H4 (cell line): ENCODE measurements at places on chromosomes 16 and 17. TPM values are rescaled to one million over a fixed set of nuclear protein-coding genes. Genes with fewer than 3 reads are reported as not detected.
A peak's percentile ranks its signal among the peaks of the same experiment; 100 is the strongest.

- DNase-seq = no peak
Observed at GRCh38 chr17:67759355-67760171, 41.8 kb downstream of the NOL11 start.

DNA sequence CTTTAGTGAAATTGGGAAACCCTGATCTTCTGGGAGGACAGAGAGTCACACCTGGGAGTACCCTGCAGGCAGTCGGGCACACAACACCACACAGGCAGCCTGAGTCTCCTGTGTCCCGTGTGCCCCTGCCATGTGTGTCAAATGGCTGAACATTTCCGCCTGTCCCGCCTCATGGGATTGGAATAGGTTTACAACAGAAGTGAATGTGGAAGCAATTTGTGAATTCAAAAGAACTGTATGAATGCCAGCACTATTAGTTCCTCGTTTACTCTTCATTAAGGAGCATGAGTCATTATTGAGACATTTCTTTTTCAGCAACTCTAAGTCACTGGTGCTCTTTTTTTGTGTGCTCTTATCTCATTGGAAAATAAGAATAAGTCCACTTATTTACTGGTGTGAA is 226.5 kb downstream of the PMP22 start:
- peak; percentile 11 for DNase-seq

DNA sequence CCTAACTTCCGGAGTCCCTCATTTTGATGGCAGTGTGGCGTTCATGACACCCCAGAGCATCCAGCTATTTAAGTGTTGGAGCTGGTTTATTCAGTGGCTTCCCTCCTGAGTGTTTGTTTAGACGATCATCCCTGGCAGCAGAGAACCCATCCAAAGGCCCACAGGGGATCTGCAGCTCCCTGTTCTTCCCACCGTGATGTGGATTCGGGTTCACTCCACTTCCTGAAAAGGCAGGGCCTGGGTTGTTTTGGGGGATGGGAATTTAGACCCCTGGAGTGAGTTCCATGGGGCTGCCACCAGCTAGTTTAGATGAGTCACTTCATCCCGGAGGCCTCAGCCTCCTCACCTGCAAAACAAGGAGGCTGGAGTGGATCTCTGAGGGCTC is 2.3 kb downstream of the KSR1 start:
- DNase-seq = no peak

DNA sequence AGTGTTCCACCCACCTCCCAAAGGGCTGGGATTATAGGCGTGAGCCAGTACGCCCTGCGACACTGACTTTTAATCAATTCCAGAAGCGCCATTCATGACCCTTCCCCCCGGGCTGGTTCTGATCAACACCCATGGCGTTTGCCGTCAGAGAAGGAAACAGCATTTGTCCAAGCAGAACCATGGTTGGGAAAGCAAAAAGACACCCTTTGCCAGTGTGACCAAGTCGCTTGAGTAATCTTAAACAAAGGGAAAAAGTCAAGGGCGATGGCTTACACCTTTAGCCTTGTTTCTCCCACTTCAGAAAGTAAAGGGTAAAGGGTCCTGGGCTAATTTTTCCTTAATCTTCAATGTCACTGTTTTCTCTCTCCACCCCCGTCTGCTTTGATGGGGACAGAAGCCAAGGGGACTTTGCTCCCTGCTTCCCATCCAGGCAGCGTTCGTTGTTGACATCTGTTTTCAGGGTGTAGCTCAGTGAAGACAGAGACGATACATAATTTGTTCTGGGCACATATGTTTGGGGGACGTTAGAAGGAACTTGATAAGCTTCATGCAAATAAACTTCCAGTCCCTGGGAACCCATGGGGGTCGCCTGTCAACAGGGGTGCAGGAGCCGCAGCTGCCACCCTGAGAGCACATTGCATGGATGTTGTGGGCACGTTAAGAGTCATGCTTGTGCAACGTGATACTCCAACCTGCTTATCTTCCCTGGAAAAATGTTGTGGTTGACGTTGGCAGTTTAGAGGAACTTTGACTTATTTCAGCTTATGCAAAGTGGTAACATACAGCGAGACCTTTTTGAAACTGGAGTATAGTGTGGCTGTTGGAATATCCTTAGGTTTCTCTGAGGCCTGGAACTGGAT is 50.6 kb upstream of the TANGO6 start:
- DNase-seq = peak; percentile 86

GRCh38 chr16:78552106-78552675 is 452.7 kb downstream of the WWOX start:
- no peak for DNase-seq

GRCh38 chr16:10517868-10518267 is 62.5 kb downstream of the EMP2 start:
- no peak for DNase-seq

- no peak for DNase-seq
Observed at GRCh38 chr17:78537217-78537860, 39.9 kb downstream of the DNAH17 start.

DNA sequence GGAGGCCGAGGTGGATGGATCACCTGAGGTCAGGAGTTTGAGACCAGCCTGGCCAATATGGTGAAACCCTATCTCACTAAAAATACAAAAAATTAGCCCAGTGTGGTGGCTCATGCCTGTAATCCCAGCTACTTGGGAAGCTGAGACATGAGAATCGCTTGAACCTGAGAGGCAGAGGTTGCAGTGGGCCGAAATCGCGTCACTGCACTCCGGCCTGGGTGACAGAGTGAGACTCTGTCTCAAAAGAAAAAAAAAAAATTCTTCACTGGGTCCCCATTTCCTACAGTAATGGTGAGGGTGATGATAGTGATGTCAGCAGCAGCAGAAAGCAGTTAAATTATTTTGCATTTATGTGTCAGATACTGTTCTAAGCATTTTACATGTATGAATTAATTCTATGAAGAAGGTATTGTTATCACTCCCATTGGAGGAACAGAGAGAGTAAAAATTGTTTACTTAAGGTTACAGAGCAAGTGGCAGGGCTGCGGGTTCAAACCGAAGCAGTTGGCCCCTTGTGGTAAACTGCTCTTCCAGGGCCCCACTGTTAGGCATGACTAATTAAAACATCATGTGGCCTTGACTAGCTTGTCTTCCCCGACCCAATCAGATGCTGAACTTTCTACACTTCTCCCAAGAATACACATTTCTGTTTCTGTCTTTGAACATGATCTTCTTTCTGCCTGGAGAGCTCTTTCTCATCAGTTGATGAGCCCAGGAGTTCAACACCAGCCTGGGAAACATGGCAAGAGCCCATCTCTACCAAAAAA is 45.8 kb downstream of the STAT3 start:
- DNase-seq = peak; percentile 54

GRCh38 chr16:27620541-27620940 is 70.6 kb downstream of the KATNIP start:
- DNase-seq = no peak

- DNase-seq = peak; percentile 91
Observed at GRCh38 chr16:85767531-85767930, 16.6 kb upstream of the C16orf74 start.

GRCh38 chr16:10927497-10928112 is 14.7 kb downstream of the DEXI start:
- DNase-seq = no peak

DNA sequence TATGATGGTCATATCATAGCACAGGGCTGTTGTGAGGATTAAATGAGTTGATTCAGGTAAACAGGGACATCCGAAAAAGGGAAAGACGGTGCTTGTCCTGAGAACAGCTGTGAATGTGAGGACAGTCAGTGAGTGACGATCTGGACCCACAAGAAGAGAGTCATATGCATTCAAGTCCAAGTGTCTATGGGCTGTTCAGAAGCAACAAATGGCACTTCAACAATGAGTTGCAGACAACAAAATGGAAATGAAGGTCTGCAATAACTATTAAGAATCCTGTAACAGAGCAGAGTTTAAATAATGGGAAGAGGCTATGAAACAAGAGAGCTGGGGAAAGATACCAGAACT is 100.3 kb downstream of the ADCY9 start:
- no peak for DNase-seq

GRCh38 chr16:3780570-3780969 is 63.2 kb upstream of the TRAP1 start:
- DNase-seq = peak; percentile 13

- peak; percentile 24 for DNase-seq
Observed at GRCh38 chr16:17194190-17194780, 276.5 kb downstream of the XYLT1 start.

GRCh38 chr16:87762620-87763019 is 3.2 kb downstream of the KLHDC4 start:
- DNase-seq = no peak

- DNase-seq = peak; percentile 6
Observed at GRCh38 chr16:24440306-24440705, 99.1 kb upstream of the RBBP6 start.

DNA sequence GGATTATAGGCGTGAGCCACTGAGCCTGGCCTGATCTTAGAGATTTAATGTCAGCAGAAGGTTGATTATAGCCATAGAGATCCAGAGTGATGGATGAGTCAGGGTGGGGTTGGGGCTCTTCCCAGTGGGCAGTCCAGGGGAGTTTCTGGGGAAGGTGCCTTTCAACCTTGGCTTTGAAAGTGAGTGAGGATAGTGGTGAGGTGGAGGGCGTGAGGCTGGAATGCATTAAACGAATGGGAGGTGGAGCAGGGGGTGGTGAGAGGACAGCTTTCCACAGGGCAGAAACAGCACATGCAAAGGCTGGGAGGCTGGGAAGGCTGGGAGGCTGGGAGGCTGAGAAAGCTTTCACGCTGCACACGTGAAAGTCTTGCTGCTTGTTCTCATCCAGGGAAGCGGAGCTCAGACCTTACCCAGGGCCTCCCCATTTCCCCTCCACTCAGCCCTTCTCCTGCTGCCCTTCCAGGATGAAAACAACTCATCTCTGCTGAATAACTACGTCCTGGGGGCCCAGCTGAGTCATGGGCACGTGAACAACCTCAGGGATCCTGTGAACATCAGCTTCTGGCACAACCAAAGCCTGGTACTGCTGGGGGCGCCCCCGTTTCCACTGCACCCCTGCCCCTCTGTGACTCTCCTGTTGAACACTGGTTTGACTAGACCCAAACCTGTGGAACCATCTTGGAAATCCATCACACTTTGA is 22.3 kb downstream of the ADGRG5 start:
- peak; percentile 25 for DNase-seq

DNA sequence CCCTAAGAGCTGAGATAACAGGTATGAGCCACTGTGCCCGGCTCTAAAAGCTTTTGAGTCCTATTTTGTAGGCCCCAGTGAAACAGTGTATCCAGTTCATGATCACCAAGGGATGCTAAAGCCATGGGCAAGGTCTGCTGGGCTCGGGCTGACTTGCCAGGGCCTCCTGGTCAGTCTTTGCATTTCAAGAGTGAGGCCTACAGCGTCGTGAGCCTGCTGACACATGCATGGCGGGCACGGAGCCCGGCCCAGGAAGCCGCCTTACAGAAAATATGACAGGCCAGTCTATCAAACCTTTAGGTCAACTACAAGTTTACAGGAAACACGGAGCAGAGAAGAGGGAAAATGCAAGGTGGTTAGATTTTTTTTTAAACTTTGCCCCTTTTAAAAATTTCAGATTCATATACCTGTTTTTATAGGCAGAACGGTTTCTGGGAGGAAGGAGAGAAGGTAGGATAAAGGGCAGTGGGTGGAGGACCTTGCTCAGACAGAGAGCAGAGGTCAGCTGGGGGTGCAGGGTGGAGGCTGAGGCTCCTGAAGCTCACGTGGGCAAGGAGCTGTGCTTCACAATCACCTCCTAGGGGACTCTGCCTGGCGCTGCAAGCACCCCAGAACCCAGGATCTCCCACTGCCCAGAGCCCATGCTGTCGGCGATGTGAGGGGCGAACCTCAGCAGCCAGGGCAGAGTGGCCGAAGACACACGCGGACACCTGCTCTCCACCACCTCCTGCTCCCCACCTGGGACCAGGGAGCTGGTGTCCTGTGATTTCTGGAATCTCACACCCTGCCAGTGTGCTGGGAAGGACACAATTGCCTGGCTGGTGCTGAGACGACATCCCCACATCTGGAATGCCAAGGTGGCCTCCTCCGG is 21.3 kb downstream of the C16orf95 start:
- DNase-seq = no peak

- no peak for DNase-seq
Observed at GRCh38 chr16:88652762-88653063, 1.9 kb upstream of the CYBA start.

DNA sequence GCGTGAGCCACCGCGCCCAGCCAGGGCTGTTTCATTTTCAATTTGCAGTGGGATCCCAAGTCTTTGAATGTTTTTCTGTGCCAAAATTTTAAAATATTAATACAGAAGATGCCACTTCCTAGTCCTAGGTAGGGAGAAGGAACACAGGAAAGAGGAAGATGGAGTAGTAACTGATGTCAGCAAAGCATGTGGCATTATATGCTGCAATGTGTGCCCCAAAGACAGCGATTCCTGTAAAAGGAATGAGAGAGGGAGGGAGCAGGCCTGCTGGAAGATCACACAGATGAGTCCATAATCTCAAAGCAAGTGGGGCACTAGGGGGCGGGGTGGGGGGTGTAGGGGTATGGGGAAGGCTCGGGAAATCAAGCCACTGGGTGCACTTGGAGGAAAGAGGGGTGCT is 23.4 kb upstream of the SSTR2 start:
- DNase-seq = no peak

- DNase-seq = no peak
Observed at GRCh38 chr17:9432934-9433421, 142.6 kb downstream of the STX8 start.

DNA sequence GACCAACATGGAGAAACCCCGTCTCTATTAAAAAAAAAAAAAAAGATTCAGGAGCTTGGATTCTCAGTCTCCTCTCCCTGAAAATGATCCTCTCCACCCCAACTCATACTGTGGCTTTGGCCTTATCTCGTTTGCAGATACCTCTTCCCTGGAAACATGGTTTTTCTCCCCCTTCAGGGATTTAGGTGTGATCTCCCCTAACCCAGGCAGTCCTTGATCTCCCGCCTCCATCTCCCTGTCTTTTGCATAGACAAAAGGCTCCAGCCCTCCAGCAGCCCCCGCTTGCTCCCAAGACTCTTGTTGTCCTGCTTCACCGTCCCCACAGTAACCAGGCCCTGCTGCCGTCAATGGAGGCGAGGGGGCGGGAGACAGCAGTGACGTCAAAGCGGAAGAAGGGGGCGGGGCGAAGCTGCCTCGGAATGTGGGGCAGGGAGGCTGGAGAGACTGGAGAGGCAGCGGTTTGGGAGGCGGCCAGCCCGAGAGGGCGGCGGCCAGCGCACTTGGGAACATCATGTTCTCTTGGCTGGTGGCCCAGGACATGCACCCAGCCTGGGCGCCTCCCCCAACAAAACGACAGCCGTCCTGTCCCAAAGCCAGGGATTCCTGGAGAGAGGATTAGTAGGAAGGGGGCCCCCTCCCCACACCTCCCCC is 1.9 kb upstream of the PER1 start:
- DNase-seq = peak; percentile 92

- no peak for DNase-seq
Observed at GRCh38 chr17:82443465-82444283, 6.9 kb downstream of the CYBC1 start.

- DNase-seq = no peak
Observed at GRCh38 chr17:19347323-19348080, 15.0 kb downstream of the B9D1 start.

GRCh38 chr17:76405967-76406647 is 21.7 kb downstream of the SPHK1 start:
- no peak for DNase-seq

GRCh38 chr16:79296491-79296890 is 304.0 kb downstream of the MAF start:
- no peak for DNase-seq

The TMEM98 gene
- total RNA-seq = 23.9 and 40.1 TPM in 2 replicates

The CPPED1 gene
- 9.5 and 15.3 TPM in 2 replicates for total RNA-seq

The ARSG gene
- 1.3 and 5.9 TPM in 2 replicates for total RNA-seq

The QPRT gene
- 0.27 and 0.93 TPM in 2 replicates for total RNA-seq

The ASPHD1 gene
- total RNA-seq = 3.6 and 6.9 TPM in 2 replicates

The UBB gene
- total RNA-seq = 1,938 and 1,951 TPM in 2 replicates

The KRTAP4-5 gene
- not detected in 2 replicates for total RNA-seq

The MYL4 gene
- 0.10 TPM in 1 of 2 replicates, not detected in the other for total RNA-seq

The KRT32 gene
- total RNA-seq = not detected in 2 replicates

The KRTAP4-6 gene
- not detected in 2 replicates for total RNA-seq

The ORAI3 gene
- 30.5 and 43.8 TPM in 2 replicates for total RNA-seq

The RUNDC3A gene
- total RNA-seq = not detected in 2 replicates

The ATP2A1 gene
- 0.04 TPM in 1 of 2 replicates, not detected in the other for total RNA-seq
